ENCODE measurements at places on chromosomes 2 and 18.

GRCh38 chr18:12326711-12327460 lies 18.8 kb downstream of the TUBB6 start:
- DNase-seq, result no peak

DNA sequence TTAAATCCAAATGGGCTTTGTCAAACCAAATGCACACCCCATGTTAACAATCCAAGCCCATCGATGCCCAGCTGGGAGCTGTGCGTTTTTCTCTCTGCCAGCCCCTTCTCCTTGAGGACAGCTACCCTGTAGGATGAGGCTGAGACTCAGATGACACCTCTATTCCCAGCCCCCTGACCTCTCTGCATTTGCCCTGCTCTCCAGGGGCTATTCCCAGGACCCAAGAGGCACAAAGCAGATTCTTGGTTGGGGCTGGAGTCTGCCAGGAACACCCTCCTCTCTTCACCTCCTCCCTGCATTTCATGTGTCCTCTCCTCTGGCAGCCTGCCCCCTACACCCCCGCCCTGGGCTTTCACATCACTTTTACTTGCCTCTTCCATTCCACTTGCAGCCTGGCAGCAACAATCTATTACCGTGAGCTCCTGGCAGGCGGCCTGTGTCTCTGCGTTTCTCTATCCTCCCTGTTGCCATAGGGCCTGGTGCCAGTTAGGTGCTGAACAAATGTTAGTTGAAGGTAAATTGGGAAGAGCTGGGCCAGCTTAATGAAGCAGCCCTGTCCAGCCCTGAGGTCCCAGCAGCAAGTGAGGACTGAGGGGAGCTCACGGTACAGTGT lies 51.8 kb downstream of the ADD2 start:
- no peak for DNase-seq

DNA sequence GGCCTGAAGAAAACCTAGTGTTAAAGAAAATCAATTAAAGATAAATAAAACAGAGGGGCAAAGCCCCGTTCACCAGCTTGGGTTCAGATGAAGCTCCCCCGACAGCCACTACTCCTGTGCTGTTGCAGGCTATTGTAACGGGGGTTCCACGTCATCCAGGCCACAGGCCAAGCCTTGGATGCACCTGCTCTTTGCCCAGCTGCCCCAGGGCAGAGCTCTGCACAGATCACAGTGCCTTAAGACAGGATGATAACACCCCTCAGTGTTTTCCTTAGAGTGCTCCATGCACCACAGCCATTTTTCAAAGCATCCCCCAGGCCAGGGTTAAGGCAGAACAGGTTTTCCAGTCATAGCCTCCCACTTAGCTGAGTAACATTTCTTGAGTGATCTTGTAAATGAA lies 32.0 kb downstream of the FASTKD2 start:
- DNase-seq, result no peak

DNA sequence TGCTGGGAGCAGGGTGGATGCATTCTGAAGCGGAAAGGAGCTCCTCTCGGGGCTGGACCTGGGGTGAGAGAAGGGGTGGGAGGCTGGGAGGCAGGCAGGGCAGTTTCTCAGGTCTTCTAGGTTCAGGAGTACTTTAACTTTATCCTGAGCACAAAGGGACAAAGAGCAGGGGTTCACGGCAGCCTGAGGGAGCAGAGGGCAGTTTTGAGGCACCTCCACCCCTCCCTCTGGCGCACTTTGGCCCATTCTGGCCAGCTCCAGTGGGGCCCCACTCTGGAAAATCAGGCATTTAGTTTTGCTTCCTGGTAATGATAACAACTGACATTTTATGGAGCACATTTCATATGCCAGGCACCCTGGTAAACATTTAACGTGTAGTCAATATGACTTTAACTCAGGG lies 14.3 kb downstream of the B3GNT7 start:
- DNase-seq, result no peak

GRCh38 chr2:219526320-219527075 lies 12.2 kb downstream of the ASIC4 start:
- no peak for DNase-seq

DNA sequence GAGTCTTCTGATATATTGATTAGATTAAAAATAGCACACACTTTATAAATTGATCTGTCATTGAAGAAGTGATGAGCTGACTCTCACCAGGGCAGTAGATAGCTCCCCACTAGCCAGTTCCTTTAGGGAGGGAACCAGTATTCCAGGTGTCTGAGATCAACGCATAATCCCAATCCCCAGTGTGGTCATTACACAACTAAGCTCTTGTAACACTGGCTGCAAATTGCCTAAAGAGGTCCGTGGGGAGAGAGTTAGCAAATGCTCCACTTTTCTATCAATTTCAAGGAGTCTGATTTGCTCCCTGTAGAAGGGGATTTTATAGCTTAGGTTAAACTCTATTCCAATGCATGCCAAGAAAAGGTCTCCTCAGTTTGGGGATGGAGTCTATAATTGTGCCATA lies 7.7 kb downstream of the SLC14A1 start:
- no peak for DNase-seq

DNA sequence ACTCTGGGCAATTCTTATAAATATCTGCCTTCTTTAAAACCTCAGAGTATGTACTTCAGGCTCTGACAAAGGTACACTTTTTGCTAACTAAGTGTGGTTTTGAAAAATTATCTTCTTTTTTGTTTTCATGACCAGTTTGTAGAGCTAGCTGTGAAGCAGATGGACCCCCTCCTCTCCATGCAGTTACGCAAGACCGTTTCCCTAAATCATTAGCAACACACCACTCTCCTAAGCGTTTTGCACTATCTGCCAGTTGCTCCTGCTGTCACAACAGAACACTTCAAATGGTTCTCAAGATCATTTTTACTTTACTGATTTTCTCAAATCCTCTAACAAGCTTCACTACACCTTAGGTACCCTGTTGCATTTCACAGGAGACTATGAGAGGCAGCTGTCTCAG lies 53.3 kb downstream of the GULP1 start:
- DNase-seq, result peak; percentile 31

DNA sequence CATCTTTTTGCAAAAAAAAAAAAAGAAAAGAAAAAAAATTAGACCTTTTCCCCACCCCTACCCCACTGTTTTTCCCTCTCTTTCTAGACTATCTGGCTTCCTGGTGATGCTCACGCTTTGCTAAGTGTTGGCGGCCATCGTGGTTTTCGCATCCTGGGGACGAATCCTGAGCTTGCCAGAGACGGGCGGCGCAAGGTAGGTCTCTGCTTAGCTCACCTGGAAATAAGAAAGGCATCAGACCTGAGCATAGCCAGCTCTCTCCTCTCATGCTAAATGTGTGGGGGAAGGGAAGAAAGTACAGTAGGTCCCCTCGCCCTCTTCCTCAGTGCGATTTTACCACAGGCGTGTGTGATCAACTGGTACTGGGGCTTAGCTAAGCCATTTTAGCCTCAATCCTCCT lies 90.5 kb downstream of the KLHL29 start:
- no peak for DNase-seq

- no peak for DNase-seq
Measured at GRCh38 chr2:10981941-10982431, 70.3 kb downstream of the KCNF1 start.

GRCh38 chr18:3008541-3008940 lies 4.4 kb downstream of the LPIN2 start:
- peak; percentile 86 for DNase-seq

DNA sequence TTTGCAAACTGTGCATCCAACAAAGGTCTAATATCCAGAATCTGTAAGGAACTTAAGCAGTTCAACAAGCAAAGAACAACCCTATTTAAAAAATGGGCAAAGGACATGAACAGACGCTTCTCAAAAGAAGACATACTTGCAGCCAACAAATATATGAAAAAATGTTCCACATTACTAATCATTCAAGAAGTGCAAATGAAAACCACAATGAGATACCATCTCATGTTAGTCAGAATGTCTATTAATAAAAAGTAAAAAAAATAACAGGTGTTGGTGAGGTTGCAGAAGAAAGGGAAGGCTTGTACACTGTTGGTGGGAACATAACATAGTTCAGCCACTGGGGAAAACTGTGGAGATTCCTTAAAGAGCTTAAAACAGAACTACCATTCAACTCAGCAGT lies 126.2 kb downstream of the NAT8 start:
- peak; percentile 73 for DNase-seq

Measured in fibroblast of lung (primary cell).